Urothelium cell line (cell line): ENCODE measurements at places on chromosomes 7 and 10.
A peak's percentile ranks its signal among the peaks of the same experiment; 100 is the strongest.

DNA sequence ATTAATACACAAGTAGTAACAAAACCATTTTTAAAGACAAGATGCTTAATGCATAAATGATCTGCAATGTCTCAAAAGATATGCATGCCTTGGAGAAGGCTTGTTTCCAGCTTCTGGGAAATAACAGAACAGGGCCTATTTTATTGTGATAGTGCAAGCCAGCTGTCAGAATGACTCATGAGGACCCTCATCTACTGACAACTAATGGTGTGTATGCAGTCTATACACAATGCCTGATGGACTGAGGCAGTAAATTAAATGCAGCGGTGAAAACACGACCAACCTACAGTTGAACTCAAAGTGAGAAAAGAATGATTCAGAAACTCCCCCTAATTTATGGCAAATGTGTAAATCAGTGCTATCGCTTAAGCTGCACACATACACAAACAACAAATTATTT is 46.3 kb downstream of the VPS41 start:
- DNase-seq, result no peak

GRCh38 chr7:98771519-98771918 is 98.3 kb downstream of the TMEM130 start:
- DNase-seq, result peak; percentile 97

- no peak for DNase-seq
Observed at GRCh38 chr10:3946234-3947229, 161.5 kb upstream of the KLF6 start.

DNA sequence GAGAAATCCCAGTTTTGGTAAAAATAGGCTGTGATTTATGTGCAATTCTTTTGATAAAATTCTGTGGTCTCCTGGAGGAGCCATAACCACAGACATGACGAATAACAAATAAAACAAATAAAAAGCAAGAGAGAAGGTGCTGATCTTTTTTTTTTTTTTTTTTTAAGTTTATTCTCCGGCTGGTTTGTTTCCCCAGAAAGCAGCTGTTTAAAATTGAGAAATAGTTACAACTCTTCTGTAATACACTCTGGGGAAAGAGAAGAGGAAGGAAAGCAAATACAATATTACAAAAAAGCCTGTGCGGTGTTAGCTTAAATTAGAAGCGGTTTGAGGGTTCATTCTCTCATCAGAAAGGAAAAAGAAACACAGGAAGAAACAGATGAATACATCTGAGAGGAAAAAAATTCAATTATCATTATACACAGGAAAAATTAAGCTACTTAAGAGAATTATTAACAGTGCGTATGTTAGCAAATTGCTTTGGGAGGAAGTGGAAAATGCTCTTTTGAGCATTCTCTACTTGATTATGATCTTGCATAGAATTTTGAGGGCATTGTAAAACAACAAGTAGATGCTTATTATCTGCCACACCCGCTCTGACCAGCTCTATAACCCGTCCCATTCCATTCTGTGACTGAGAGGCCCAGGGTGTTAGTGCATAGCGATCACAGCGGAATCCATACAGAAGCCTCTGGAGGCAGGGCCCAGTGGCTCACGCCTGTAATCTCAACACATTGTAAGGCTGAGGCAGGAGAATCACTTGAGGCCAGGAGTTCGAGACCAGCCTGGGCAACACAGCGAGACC is 40.6 kb upstream of the WAC start:
- DNase-seq, result no peak

DNA sequence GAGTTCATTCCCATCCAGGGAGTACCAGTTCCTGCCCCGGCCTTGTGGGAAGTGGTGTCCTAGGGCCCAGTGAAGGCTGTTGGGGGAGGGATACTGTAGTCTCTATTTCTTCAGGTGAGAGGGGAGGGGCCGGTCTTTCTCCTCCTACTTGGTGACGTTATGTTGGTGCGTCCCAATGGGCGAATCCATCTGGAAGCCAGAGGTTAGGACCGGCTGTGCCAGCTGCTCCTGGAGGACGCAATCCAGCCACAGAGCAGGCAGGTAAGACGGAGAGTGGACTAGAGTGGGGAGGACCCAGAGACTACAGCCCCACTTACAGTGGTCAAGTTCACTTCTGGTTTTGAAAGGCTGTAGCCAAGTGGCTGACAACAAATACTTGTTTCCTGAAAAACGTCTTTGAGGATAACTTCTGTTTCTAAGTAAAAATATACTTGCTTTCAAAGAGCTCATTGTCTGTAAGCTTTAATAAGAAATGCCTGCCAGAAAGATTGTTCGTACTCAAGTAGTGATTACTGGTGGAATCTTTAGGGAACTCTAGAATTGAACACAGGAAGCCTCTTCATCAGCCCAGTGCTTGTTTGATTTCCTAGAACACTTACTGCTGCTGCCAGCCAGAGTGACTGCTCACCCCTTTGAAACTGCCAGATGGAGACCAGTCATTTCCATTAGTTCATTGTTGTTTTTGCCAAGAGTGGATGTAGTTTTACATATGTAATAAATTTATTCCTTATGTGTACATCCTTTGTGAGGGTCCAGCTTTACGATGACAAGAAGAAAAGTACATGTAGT is 25.4 kb downstream of the RBM33 start:
- no peak for DNase-seq

DNA sequence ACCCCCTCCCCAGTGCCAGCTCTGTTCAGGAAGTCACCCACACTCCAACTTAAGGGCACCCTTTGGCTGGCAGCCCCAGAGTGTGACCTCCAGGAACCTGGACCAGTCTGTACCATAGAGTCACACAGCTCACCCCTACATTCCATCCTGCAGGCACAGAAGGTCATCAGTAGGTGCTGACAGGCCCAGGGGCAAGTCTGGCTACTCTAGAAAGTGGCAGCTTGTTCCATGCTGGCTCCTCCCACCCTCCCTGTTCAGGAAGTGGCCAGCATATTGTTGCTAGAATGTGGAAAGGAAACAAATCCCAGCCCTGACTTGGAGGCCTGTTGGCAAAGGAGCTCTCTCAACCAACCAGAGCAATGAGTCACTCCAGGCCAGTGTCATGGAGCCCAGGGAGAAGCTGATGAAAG is 3.2 kb upstream of the NCOA4 start:
- no peak for DNase-seq

DNA sequence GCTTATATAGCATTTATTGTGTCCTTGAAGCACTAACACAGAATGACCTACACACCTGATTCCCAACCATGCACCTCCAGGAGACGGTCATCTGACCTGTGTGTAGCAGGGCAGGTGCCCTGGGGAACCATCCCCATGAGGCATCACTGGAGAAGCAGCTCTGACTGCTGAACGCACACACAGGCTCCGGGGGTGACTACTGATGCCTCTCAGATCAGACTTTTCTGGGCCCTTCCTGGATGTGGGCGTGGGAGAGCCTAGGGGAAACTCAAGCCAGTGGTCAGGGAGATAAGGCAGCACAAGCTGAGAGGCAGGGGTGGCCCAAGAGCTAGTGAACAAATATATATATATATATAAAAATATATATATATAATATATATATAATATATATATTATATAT is 37.6 kb downstream of the CPXM2 start:
- DNase-seq, result no peak

GRCh38 chr10:121188005-121188404 is 336.8 kb downstream of the WDR11 start:
- DNase-seq, result no peak

- DNase-seq, result no peak
Observed at GRCh38 chr10:69287181-69287580, 8.9 kb downstream of the HK1 start.

DNA sequence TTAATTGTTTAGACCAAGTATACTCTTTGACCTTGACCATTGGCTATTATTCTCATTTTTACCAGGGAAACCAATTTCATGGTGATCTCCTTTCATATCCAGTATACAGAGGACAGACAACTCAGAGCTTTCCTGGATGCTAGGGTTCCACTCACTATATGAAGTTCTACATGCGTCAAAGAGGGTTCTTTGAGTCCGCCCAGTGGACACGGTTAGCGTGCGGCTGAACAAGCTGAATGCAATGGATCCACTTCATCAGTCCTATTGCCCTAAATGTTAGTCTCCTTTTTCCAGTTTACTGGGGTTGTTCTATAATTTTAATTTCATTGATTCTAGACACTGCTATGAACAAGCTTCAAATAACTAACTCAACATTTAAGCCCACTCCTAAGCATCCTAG is 162.4 kb upstream of the PCLO start:
- no peak for DNase-seq

- DNase-seq, result no peak
Observed at GRCh38 chr10:78594559-78595268, 474.1 kb upstream of the ZMIZ1 start.

- DNase-seq, result peak; percentile 64
Observed at GRCh38 chr7:452791-453455, 66.7 kb downstream of the PDGFA start.

DNA sequence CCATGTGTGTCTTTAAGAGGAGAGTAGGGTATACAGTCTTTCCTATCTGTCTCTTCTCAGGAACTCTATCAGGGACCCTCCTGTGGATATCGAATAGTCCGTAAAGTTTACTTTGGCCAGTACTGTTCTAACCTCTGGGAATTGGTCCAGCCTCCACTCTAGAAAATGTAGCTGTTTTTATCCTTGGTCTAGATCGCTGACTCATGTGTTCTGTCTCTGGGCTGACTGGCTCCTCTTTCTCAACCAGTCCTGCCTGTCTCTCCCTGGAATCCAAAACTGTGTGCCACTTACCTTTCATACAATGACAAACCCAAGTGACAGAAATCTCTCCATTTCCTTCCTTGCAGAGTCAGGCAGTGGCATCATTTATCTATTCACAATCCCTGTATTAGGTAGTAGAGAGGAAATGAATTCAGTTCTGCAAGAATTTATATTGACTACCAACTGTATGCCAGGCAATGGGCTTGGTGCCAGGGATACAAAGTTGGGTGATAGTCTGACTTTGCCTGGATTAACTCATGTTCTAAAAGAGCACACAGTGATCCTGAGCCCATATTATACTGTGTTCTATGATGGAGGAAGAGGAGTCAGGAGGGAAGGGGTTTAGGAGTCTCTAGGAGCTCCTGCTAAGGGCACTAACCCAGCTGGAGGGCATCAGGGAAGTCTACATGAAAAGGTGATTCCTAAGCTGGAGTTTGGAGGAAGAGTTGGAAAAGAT is 232.7 kb downstream of the LRMDA start:
- DNase-seq, result no peak

GRCh38 chr10:13741438-13741837 is 154.7 kb downstream of the PRPF18 start:
- no peak for DNase-seq

GRCh38 chr7:156544919-156545715 is 95.5 kb upstream of the RNF32 start:
- no peak for DNase-seq

DNA sequence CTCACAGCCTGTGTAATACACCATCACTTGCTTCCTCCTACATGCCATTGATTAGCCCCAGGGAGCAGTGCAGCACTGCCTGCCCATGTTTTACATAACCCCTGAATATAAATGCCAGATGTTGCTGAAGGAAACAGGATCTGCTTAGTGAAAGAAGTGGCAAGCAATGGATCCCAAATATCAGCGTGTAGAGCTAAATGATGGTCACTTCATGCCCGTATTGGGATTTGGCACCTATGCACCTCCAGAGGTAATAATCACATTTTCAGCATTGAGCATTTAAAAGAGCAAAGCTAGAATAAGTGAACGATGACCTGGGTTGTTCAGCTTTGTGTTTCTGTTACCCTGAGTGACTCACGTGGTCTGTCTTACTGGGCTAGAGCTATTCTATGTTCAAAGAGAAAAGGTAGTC is at the start of gene AKR1C4:
AKR1C4 (plus strand) TSS at position 136 of the 412 bp plus-strand sequence; CDS start at position 167, 31 bp downstream.
- DNase-seq, result no peak

DNA sequence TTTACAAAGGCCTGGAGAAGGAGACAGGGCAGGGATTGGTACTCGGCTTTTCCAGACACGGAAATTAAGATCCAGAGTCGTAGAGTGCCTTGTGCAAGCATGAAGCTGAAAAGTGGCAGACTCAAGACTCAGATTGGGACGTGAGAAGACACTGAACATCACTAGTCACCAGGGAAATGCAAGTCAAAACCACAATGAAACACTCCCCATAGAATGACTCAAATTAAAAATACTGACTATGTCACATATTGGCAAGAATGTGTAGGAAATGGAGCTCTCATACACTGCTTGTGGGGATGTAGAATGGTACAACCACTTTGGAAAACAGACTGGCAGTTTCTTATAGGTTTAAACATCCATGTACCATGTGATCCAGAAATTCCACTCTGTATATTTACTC is 472.0 kb downstream of the RPS24 start:
- no peak for DNase-seq

DNA sequence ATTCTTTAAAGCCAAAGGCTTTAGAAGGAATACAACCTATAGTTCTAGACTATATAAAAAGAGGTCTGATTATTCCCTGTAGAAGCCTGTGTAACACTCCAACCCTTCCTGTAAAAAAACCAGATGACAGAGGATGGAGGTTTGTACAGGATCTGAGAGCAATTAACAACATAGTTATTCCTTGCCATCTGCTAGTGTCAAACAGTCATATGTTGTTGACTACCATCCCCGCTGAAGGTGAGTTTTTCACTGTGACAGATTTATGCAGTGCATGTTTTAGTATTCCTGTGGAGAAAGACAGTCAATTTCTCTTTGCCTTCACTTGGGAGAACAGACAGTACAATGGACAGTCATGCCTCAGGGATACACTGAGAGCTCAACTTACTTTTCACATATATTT is 19.0 kb upstream of the SLC26A4 start:
- no peak for DNase-seq

DNA sequence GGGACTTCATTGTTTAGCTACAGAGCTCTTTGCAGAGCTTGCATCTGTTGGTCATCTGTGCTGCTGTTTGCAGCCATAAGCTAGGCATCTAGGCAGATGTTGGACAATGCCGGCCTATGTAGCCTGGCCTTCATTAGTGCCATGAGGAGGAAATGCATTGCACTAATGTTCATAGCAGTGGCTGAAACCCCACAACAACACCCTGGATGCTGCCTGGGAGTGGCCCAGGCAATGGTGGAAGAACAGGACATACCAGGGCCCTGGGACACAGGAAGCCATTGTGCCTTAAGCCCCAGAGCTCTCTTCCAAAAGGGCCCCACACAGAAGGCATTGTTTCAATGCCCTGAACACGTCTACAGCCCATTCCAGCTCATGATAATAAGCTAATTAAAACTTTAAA is 131.5 kb upstream of the LYZL1 start:
- DNase-seq, result no peak

GRCh38 chr10:29386342-29386999 is 97.6 kb downstream of the LYZL1 start:
- DNase-seq, result peak; percentile 60

- no peak for DNase-seq
Observed at GRCh38 chr10:129964611-129965424, 744 bp upstream of the EBF3 start.

- DNase-seq, result no peak
Observed at GRCh38 chr7:41431671-41432070, 271.2 kb downstream of the INHBA start.
